GM10248 (cell line): ENCODE measurements at places on chromosomes 6 and 20.
A peak's percentile ranks its signal among the peaks of the same experiment; 100 is the strongest.

DNA sequence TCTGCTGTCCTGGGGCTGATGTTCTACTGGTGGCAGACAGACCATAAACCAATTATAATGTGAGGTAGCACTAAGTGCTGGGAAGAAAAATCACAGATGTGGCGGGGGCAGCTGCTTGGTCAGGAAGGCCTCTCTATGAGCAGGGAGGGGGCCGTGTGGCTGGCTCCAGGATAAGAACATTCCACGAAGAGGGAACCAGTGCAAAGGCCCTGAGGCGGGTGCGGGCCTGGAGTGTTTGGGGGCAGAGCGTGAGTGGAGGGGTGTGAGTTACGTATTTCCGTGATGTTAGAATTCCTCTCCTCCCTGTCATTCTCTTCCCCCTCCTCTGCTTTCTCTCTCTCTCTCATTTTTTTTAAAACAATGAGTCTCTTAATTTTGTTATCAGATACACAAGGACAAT, 67.2 kb downstream of the CEBPB start:
- no peak for DNase-seq

DNA sequence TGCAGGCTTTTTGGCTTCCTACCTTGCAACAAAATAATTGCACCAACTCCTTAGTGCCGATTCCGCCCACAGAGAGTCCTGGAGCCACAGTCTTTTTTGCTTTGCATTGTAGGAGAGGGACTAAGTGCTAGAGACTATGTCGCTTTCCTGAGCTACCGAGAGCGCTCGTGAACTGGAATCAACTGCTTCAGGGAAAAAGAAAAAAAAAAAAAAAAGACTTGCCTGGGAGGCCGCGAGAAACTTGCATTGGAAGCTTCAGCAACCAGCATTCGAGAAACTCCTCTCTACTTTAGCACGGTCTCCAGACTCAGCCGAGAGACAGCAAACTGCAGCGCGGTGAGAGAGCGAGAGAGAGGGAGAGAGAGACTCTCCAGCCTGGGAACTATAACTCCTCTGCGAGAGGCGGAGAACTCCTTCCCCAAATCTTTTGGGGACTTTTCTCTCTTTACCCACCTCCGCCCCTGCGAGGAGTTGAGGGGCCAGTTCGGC, 420 bp downstream of the SOX4 start:
- DNase-seq, result no peak

DNA sequence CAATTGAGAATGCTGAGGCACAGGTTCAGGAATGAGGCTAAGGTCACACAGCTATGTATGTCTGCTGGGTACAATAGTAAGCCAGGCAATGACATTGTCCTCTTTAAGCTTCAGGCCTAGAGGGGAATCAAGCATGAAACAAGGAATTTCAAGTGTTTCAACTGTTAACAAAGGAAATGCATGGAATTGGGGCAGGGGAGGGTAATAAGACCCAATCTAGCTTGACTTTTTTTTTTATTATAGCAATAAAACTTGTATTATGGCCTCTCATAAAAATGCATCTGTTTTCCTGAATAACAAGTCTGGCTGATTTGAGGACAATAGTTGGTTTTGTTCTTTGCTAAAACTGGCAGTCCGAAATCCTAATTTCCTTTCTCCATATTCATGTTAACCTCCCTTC, 336.7 kb downstream of the CBLN4 start:
- DNase-seq, result no peak

DNA sequence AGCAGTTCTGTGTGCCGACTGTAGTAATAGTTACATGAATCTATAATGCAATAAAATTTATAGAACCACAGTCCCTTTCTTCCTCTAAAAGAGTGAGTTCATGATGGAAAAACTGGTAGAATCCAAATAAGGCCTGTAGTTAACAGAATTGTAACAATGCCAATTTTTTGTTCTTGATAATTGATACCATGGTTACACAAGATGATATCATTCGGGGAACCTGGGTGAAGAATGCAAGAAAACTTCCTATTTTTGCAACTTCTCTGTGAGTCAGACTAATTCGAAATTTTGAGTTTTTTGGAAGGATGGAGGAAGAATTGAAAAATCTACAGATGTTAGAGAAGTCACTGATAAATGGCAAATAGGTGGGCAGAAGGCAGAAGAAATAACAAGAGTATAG, 381.8 kb downstream of the CDKAL1 start:
- no peak for DNase-seq

- DNase-seq, result no peak
These were observed 251.1 kb downstream of the HAO1 start for GRCh38 chr20:7689151-7689550.

GRCh38 chr20:46350201-46350985, 42.1 kb upstream of the CDH22 start:
- peak; percentile 88 for DNase-seq

- no peak for DNase-seq
These were observed 495.4 kb downstream of the CDH26 start for GRCh38 chr20:60453388-60454246.

DNA sequence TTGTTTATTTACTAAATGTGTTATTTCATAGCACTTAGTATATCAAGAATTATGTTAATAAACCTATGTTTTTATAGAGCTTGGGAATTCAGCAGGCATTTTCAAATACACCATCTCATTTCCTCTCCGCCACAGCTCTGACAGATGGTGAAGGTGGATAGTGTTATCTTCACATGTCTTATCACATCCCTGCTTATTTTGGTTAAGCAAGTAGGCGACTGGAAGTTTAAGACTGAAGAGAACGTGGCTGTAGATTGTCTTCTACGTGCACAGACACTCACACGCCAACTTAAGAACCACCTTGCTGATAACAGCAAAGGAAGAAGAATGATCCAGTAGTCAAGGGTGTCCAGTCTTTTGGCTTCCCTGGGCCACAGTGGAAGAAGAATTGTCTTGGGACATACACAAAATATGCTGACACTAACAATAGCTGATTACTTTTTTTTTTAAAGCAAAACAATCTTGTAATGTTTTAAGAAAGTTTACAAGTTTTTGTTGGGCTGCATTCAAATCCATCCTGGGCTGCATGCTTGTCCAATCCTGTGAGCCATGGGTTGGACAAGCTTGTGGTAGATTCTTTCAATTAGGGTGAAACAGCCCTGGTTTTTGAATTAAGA, 43.3 kb upstream of the SCGN start:
- DNase-seq, result no peak

GRCh38 chr20:698276-698675, 22.7 kb upstream of the SCRT2 start:
- DNase-seq, result no peak

- DNase-seq, result peak; percentile 54
These were observed 12.2 kb downstream of the BACH2 start for GRCh38 chr6:90284236-90285041.

- no peak for DNase-seq
These were observed 684.6 kb upstream of the MARCKS start for GRCh38 chr6:113172531-113172966.

DNA sequence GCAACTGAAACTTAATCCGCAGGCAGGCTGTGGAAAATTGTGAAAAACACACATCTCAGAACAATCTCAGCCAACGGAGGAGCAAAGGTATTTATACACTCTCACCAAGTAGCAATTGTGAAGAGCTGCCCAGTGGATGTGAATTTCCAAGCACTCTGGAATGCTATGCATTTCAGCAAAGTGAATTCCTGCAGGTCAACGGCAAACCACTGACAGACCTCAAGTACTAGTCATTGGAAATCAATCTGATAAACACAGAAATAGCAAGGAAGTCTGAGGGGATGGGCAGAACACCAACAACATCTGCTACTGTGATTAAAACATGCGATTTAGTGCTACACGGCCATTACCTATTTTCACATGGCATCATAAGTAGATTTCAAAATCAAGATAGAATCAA, 429.1 kb downstream of the HTR1B start:
- DNase-seq, result no peak

DNA sequence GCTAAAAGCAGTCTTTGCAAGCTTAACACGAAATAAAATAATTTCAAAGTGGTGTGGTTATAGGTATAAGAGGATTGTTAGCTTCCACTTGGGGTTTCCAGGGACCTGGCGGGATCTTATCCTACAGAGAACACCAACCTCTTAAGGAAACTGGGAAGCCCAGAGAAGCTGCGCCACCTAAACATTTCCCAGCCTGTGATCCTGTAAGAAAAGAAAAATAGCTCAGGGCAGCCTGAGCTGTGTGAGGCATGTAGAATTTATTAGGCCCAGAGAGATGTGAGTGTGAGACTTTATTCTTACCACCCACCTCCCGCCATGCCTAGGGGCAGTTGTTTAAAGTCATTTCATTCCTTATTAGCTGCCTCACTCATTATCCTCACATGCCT, 54.1 kb downstream of the CCN2 start:
- DNase-seq, result no peak

GRCh38 chr6:40907198-40907701, 131.8 kb downstream of the UNC5CL start:
- DNase-seq, result no peak

GRCh38 chr20:1171461-1172093, 13.2 kb downstream of the TMEM74B start:
- no peak for DNase-seq

- DNase-seq, result peak; percentile 50
These were observed at the start of gene PROCR for GRCh38 chr20:35171753-35172433. PROCR (plus strand) TSS chr20:35172072; CDS start chr20:35172155, 83 bp downstream.

DNA sequence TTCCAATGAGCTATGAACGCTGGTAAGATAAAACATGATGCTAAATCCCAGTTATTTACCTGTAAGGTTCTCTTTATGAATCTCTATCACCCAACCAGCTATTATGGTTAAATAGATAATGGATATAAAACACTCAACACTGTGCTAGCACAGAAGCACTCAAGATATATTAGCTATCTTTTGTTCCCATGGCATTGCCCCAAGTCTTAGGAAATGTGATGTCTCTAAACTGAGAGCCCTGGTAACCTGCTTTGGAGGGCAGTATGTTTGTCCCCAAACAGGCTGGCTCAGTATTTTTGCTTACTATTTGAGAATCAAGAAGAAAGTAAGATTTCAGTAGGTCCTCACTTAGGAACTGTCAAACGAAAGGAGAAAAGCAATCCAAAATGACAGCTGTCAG, 90.5 kb downstream of the BTBD9 start:
- no peak for DNase-seq

DNA sequence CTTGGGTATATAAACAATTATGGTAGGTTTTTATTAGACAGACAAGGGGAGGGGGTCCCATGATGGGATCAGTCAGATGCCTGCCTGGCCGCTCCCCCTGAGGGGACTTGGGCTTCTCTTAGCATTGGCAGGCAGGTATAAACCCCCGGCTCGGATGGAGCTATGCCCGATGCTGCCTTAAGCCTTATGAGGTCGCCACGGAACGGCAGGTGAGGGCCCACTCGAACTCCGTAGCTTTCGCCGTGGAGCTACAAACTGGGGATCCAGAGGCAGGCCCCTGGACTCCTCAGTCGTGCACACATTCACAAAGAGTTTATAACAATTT, 148.8 kb downstream of the TRIM27 start:
- DNase-seq, result no peak

DNA sequence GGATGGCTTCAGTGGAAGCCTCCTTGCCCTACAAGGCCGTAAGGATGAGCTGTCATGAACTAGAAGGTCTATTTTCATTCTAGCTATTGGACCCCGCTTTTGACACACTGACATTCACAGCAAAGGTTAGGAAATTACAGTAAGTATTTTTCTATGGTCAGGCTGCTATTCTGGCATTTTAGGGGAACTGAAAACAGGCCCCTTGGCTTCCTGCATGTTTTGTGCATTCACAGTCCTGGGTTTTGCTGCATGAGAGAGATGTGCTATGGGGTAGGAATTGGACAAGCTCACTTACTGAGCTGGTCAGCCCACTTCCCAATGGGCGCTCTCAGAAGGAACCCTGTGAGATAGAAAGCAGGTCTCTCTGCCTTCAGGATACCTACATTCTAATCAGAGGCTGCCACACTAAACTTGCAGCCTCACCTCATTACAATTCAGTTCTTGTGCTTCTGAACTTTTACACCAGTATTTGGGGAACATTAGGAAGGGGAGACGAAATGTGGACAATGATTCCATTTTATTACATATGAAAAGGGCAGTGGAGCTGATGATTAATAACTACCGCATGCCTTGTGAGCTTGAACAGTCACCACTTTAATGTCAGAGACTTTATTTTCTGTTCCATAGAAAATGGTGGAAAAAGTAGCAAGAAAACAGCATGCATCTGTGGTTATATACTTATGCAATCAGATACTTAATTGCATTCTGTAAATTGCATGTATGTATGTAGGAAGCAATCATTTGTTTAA, 86.6 kb upstream of the TAB2 start:
- no peak for DNase-seq
